Hematopoietic multipotent progenitor cell treated with erythropoietin and hydrocortisone succinate and interleukin-3 and kit ligand, for 6 days (in vitro differentiated cells): ENCODE measurements at places on chromosomes 16 and 17.

GRCh38 chr17:40309949-40310510 lies 1.1 kb downstream of the RARA start:
- peak; percentile 22 for DNase-seq

GRCh38 chr16:85608515-85608885 lies 4.6 kb upstream of the GSE1 start:
- DNase-seq: no peak

GRCh38 chr17:45687594-45687993 lies 96.5 kb upstream of the CRHR1 start:
- DNase-seq: no peak

- DNase-seq: no peak
These were observed 42.7 kb downstream of the MPRIP start for GRCh38 chr17:17084941-17085340.

- DNase-seq: no peak
These were observed 2.0 kb downstream of the CORO7 start for GRCh38 chr16:4414187-4414917.

DNA sequence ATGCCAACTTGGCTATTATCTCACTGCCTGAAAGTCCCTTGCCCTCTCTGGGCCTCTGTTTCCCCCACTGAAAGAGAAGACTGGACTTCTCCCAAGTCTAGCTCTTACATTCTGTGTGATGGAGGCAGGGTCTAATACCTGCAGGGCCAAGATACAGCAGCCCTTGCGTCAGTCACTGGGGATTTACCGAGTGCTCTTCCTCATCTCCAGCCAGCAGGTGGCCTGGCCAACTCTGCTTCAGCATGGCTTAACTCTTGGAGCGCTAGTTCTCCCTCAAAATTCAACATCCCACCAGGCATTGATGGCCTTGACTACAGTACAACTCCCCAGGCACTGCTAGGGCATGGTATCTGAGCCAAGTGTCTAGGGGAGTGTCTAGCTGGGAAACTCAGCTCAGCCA lies 19.9 kb upstream of the MTMR4 start:
- no peak for DNase-seq

DNA sequence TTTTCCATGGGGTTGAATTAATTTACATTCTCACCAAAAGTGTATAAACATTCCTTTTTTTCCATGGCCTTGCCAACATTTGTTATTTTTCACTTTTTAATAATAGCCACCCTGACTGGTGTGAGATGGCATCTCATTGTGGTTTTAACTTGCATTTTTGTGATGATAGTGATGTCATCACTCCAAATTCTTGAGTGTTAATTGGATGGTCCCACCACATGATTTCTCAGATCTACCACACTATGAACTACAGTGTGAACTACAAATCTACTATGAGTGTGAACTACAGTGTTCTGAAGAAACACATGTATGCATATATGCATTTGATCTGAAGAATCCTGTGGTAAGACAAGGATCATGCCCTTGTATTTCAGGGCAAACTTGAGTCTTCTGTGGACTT lies 340.1 kb downstream of the ABCC12 start:
- DNase-seq: no peak

- no peak for DNase-seq
These were observed 182.4 kb downstream of the TOX3 start for GRCh38 chr16:52364500-52364899.

DNA sequence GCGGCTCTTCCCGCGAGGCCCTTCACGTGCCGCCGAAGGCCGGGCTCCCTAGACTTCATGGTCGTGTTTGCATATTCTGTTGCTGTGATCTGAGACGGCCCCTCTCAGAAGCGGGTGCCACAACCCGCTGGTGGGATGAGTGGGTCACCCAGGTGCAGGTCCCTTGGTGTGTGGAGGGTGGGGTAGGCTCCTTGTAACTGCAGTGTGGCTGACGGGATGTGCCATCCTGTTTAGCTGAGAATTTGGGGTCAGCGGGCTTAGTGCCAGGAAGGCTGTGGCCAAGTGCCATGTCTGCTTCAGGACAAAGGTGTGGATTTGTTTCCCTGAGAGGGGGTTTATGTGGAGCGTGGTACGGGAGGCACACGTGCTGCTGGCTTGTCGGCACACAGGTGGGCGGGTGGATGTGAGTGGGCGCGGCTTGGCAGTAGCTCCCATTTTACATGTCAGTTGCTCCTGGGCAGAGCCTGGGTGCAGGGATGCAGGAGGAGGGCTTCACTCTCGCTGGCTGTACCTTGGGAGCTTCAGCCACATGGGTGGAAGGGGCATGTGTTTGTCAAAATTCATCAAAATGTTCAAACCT lies 9.2 kb upstream of the WFIKKN1 start:
- DNase-seq: no peak

DNA sequence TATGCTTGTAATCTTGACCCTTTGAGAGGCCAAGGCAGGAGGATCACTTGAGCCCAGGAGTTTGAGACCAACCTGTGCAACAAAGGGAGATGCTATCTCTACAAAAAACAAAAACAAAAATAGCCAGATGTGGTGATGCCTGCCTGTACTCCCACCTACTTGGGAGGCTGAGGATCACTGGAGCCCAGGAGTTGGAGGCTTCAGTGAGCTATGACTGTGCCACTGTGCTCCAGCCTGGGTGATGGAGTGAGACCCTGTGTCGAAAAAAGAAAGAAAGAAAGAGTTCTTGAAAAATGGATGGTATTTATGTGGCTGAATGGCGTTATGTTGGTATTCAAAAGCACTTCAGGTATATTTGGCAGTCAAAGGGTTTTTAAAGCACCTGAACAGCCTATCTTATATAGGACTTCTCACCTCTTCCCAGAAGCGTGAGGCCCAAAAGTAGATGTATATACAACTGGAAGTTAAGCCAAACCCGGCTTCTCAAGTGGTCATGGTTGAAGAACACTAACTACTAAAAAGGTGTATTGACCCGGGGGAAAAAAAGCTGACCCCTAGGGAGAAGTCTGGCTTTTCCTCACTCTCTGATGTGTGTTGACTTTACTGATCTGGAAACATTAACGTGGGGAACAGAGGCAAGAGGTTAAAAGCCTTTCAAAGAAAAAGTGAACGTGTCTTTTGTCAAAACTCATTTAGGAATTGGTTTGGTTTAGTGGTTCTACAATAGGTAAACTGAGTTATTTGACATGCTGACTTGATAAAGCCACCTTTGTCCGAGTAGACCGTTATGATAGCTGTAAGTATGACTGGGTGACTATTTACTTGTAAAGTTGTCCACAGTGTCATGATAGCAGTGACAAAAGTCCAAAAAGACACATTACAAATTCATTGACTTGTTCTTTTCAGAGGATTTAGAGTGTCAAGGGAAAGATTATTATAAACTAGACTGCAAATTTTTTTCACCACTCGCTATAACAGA lies 183.4 kb downstream of the IRX3 start:
- DNase-seq: no peak

- DNase-seq: peak; percentile 59
These were observed 9.1 kb downstream of the NAGPA start for GRCh38 chr16:5024632-5025031.

- DNase-seq: peak; percentile 73
These were observed 451.5 kb upstream of the HSBP1 start for GRCh38 chr16:83356266-83356665.
